Stimulated activated CD8-positive, alpha-beta memory T cell treated with anti-CD3 and anti-CD28 coated beads, Interleukin-12 subunit alpha, Interleukin-12 subunit beta, amount 100 ng/mL, for 1 hour (primary cell): ENCODE measurements at places on chromosomes 7 and 10.

- DNase-seq: no peak
These were observed 59.7 kb downstream of the TLL2 start for GRCh38 chr10:96453856-96454583.

GRCh38 chr10:5481121-5481520, 18.2 kb downstream of the CALML5 start:
- DNase-seq: no peak

- DNase-seq: no peak
These were observed 8.0 kb downstream of the HGF start for GRCh38 chr7:81761821-81762220.

- no peak for DNase-seq
These were observed 1.8 kb upstream of the MEOX2 start for GRCh38 chr7:15688279-15688626.

GRCh38 chr7:128840326-128841170, 10.3 kb downstream of the FLNC start:
- DNase-seq: no peak

- no peak for DNase-seq
These were observed 30.6 kb downstream of the KLHL7 start for GRCh38 chr7:23136216-23136615.

DNA sequence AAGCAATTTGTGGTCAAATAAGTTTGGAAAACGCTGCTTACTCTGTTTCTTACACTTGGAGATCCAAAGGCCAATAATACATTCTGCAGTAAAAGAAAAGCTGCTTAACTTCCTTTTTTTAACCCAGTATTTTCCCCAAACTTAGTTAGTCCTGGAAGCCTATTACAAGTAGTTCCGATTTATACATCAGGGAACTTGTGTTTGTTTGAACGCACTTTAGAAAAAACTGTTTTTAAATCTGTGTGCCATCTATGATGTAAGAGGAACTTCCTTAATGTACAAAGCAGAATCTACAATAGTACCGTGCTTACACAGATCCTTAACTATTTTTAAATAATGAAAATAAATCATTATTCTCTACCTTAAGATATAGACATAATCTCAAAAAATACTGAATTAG, 23.0 kb downstream of the SFR1 start:
- DNase-seq: no peak

- no peak for DNase-seq
These were observed 26.1 kb upstream of the GPAM start for GRCh38 chr10:112209684-112210131.

DNA sequence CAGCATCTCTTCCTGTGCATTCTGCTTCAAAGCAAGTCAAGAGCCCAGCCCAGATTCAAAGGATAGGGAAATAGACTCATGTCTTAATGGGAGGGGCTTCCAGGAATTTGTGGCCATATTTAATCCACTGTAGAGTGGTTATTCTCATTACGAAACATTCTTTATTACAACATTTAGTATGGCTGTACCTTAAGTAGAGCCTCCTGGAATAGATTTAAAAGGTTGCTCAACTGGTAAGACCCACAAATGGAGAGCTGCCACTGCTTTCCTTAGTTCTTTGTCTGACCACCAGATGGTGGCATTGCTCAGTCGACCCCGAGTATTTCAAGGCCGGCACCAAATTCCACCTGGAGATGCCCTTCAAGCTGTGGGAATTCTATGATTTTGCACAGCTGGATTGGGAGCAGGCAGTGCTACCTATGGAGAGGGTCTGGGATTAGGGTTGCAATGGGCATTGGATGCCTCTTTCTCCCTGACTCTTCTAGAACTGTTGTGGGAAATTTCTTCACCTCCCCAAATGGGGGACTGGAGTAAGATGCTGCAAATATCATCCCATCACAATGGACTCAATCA, 102.2 kb downstream of the RBM20 start:
- no peak for DNase-seq

DNA sequence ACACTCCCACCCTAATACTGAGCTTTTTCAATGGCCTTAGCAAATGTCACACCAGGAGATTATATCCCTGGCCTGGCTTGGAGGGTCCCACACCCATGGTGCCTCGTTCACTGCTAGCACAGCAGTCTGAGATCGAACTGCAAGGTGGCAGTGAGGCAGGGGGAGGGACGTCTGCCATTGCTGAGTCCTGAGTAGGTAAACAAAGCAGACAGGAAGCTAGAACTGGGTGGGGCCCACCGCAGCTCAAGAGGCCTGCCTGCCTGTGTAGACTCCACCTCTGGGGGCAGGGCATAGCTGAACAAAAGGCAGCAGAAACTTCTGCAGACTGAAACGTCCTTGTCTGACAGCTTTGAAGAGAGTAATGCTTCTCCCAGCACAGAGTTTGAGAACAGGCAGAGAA, 338.9 kb upstream of the MBL2 start:
- DNase-seq: no peak

- DNase-seq: no peak
These were observed 112.1 kb downstream of the NSUN6 start for GRCh38 chr10:18539335-18539734.

- DNase-seq: no peak
These were observed 81.4 kb downstream of the MALSU1 start for GRCh38 chr7:23380556-23380955.

- DNase-seq: no peak
These were observed 338.0 kb upstream of the KIAA1217 start for GRCh38 chr10:23870651-23871610.

DNA sequence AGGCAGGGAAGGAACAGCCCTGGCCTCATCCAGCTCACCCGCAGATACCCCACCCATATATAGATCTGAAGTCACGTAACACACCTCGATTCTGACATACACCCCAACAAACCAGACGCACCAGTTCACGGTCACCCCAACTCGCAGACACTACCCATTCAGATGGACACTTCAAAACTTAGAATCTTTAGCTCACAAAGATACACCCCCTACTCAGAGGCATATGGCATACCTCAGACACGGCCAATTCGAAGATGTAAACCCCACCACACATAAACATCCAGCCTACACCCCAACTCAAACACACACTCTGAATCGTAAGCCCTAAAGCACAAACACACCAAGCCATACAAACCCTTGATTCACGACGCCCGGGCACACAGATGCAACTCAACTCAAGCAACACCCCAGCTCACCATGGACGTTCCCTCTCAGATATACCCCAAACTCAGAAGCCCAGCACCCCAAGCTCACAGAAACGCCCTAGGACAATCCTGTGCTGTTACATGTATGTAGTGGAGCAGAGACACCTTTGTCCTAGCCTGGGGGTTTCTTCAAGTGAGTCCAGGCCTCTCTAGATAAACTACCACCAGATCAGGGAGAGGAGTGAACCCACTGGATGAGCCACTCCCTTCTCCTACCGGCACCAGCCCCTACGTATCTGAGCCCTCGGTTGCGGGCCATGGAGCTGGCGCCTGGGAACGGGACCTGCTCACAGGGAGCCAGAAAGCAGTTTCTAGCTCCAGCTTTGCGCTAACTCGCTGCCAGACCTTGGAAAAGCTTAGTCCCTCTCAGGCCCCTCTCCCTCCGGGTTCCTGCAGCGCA, 8.8 kb downstream of the PSD start:
- no peak for DNase-seq

- DNase-seq: no peak
These were observed 225.8 kb upstream of the KLF14 start for GRCh38 chr7:130959743-130960207.

- no peak for DNase-seq
These were observed 201.9 kb upstream of the FRMD4A start for GRCh38 chr10:14532473-14533251.

DNA sequence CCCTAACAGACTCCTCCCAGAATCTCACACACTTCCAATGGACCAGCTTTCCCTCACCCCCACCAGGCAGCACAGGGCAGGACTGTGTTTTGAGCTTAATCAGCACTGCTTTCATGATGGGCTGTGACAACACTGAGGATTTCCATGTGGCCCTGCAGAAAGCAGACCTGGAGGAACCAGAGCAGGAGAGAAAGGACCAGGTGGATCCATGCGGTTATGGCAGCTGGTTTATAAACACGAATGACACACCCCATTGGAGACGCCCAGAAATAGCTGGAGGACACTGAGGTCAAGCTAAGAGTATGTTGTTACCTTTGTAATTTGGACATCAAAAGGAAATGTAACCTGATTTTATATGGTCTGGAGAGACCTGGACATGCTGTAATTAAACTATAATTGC, 31.7 kb upstream of the HERPUD2 start:
- no peak for DNase-seq

GRCh38 chr7:101990811-101991418, 173.5 kb downstream of the CUX1 start:
- DNase-seq: no peak

DNA sequence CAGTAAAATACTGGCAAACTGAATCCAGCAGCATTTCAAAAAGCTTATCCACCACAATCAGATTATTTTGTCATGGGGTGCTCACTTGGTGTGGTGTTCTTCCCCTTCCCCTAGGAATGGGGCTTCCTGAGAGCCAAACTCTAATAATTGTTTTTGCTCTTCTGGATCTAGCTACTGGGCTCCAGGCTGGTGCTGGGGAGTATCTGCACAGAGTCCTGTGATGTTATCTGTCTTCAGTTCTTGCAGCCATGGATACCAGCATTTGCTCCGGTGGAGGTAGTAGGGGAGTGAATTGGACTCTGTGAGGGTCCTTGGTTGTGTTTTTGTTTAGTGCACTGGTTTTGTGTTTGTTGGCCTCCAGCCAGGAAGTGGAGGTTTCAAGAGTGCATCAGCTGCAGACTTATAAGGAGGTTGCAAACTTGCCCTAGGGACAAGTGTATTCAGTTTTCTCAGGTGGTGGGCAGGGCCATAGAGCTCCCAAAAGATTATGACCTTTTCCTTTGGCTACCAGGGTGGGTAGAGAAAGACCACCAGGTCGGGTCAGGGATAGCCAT, 308.5 kb upstream of the MAGI2 start:
- DNase-seq: no peak
